B cell (primary cell): ENCODE measurements at places on chromosomes 4 and X. TPM values are rescaled to one million over a fixed set of nuclear protein-coding genes. Genes with fewer than 3 reads are reported as not detected.

DNA sequence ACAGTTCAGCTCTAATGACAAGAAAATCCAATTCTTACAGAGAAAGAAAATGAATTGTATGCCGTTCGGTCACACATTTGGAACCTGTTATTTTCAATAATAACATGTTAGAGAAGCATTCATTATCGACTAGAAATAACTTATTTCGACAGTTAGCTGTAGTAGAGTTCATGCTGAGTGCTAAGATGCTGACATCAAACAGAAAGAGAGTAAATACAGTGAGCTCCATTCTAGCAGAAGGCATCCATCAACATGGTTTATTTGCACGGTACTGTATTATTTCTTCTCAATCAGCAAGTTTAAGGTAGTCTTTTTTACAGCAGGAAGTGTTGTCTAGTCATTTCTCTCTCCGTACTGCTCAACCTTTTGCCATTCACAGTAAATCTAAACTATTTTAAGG is 732.1 kb downstream of the STIM2 start:
- DNase-seq: no peak

- peak; percentile 6 for DNase-seq
These were observed 250.4 kb downstream of the TMA16 start for GRCh38 chr4:163744861-163745260.

DNA sequence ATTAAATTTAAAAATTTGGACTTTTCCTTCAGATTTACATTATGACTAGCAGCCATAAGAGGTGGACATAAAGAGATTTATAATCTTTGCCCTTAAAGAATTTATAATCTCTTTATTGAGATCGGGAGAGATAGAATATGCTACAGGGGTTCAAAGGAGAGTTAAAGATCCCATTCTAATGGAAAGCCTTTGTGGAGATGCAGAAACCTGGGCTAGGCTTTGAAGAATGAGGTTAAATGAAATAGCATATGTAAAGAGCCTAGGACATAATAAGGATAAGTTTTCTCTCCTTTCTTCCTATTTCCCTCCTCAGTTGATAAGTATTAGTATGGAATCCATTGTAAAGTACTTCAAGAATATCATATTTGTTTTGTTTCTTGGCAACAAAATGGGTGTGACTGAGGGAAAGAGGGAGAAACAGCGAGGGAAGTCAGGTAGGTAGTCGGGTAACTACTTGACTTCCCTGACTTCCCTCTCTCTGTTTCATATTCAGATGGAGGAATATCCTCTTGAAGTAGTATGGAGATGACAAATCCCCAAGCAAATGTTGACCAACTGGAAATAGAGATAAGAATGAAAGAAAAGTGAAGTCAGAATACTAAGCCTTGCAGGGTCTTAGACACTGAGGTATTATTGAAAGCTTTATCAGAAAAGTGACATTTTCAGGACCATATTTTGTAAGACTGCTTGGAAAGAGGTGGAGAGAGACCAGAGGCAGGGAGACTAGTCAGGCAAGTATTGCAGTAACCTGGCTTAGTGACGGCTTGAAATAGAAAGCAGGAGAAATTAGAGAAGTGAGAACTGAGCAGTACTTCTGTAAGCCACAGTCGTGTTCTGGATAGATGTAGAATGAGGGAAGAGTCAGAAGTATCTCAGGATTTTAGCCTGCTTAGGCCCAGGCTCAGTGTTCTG is 82.9 kb downstream of the PDLIM5 start:
- DNase-seq: peak; percentile 46

DNA sequence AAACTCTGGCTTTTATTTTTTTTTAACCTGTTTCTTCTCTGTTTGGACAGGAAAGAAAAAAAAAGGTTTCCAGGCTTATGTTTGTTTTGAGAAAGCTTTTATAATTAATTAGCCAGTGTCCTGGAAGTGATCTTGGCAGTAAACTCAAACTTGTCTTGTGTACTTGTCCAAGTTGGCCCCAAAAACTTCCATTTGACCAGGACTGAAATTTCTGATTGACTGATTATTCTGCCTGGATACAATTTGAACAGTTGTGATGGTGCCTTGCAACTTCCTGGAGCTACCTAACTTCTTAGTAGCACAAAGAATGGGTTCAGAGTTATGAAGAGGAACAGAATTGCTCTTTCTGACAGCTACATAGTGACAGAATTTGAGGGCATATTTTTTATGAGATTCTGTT is 62.0 kb downstream of the SLC4A4 start:
- DNase-seq: no peak

GRCh38 chr4:25925486-25926201 is 11.6 kb downstream of the SMIM20 start:
- peak; percentile 59 for DNase-seq

GRCh38 chr4:80790152-80790551 is 240.4 kb upstream of the BMP3 start:
- DNase-seq: no peak

DNA sequence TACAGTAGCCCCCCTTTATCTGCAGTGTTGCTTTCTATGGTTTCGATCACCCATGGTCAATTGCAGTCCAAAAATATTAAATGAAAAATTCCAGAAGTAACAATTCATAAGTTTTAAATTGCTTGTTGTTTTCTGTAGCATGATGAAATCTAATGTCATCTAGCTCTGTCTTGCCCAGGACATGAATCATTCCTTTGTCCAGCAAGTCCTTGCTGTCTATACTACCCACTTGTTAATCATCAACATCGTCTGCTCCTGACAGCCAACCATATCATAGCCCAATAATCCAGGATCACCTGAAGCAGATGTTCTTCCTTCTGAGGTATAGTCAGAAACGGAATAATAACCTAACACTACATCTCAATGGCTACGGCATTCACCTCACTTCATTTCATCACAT is 79.8 kb downstream of the ADAMTS3 start:
- no peak for DNase-seq

- no peak for DNase-seq
These were observed 592.0 kb downstream of the IQCM start for GRCh38 chr4:149223659-149224058.

- peak; percentile 85 for DNase-seq
These were observed 2253.2 kb upstream of the TENM3 start for GRCh38 chr4:179989975-179990374.

DNA sequence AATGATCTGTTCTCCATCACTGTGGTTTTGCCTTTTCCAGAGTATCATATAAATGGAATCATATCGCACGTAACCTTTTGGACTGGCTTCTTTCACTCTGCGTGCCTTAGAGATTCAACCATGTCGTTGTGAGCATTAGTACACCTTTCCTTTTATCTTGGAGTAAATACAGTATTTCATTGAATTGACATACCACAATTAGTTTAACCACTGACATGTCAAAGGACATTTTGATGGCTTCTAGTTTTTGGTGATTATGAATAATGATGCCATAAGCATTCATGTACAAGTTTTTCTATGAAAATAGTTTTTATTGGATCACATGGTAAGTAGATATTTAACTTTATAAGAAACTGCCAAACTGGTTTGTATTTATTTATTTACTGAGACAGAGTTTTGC is 35.2 kb downstream of the DDX3X start:
- no peak for DNase-seq

DNA sequence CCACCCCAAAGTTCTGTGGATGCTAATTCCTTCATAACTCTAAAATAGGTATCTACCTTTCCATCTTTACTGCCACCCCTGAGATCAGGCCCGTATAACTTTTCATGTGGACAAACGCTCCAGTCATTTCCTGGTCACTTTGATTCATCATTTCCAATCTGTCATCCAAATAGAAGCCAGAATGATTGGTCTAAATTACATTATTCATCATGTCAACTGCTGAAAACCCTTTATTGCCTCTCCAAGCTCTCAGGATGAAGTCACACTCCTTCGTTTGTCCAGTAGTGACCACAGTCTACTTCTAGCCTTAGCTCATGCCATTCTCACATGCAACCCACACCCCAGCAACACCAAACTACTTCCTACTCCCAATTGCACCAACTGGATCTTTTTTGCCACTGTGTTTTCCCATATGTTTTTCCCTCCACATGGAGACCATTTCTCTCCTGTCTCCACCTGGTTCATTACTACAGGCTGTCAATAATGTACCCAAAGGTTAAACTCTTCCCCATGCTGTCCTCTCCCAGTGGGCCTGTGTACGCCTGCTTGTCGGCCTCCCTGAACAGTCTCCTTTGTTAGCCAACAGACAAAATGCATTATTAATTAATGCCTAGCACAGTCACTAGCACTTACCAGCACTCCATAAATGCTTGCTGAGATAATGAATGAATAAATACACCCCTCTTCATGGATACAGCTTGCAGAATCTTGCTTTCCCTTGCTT is 382.6 kb upstream of the NOCT start:
- no peak for DNase-seq

- DNase-seq: no peak
These were observed 1606.2 kb upstream of the PCDH7 start for GRCh38 chr4:29113960-29114359.

- no peak for DNase-seq
These were observed 93.8 kb downstream of the APBB2 start for GRCh38 chr4:41120297-41121217.

- peak; percentile 17 for DNase-seq
These were observed 4.3 kb upstream of the SH3BP2 start for GRCh38 chr4:2788532-2789103.

DNA sequence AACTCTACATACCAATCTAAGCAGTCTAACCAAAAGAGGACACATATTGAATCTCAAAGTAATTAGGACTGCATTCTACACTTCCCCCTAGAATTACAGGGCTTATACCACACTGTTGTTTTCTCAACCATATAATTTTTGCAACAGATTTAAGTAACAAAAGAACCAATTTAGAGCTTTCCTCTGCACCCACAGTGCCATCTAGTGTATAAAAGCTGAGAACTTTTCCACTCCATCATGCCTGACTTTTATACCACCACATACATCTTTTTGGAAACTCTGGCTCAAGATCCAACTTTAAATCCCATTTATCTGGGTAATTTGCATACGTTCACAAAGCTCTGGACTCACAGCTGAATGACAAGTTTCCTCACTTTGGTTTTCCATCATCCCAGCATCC is 99.5 kb downstream of the EFHC2 start:
- DNase-seq: peak; percentile 46

DNA sequence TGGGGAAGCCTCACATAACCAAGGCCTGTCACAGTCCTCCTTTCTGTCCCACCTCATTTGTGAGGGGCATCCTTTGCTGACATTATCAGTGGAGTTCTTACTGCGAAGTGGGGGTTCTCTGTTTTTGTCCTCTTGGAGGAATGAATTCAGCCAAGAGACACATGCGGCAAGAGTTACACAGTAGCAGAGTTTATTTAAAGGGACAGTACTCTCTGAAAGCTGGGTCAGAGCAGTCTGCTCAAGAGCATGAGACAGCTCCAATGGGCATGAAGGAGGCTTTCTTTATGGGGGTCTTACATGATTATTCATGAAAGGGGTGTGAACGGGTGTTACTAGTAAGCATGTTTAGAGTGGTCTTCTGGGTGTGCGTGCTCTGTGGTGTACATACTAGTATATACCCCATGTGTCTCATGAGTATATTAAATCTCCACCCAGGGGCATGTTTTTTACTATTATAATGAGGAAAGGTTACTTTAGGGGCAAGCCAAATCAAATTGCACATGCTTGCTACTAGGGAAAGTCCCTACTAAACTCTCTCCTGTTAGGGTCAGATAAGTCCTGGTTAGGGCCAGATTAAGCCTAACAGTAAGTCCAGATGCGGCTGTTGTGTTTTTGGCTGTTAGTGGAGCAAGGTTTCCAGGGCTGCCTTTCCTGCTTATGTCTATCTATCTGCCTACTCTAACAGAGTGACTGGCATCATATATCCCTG is 19.8 kb upstream of the LGI2 start:
- no peak for DNase-seq

DNA sequence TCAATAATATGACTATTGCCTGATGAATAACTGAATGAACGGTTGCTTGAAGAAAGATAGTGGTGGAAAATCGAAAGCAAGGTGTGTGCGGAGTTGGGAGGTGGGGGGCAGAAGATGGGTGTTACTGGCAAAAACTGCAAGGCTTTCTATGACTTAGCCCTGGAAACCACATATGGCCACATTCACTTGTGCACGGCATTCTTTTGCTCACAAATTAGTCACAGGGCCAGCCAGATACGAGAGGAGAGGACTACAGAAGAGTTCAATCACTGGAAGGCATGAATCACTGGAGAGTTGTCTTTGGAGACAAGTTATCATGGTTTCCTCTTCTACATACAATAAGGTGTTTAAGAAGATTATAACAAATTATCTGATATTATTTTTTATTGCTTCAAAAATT is 626.5 kb upstream of the CPEB2 start:
- DNase-seq: no peak

GRCh38 chr4:142248946-142249345 is 597.2 kb downstream of the INPP4B start:
- no peak for DNase-seq

GRCh38 chrX:53441531-53442321 is 7.6 kb upstream of the HSD17B10 start:
- peak; percentile 79 for DNase-seq

GRCh38 chr4:118714682-118715081 is 29.5 kb downstream of the METTL14 start:
- no peak for DNase-seq

- DNase-seq: no peak
These were observed 82.8 kb downstream of the USP46 start for GRCh38 chr4:52576326-52576725.

- no peak for DNase-seq
These were observed 127.5 kb upstream of the TLR3 start for GRCh38 chr4:185941461-185941860.

DNA sequence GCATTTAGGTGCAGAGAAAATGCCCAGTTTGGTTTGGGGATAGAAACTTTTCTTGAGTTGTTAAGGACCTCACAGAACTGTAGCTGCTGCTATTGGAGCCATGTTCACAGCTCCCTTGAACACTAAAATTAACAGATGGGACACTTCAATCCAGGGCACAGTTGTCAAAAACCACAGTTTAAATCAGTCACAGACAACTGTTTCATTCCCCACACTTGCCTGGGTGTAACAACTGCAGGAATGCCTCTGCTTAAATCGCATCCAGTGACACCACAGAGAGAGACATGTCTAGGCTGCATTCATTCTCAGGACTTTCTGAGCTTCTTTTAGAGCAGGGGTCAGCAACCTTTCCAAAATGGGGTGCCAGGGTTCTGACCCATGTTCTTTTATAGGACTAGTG is 12.7 kb upstream of the CAPN6 start:
- DNase-seq: no peak

- no peak for DNase-seq
These were observed 200.7 kb downstream of the TLL1 start for GRCh38 chr4:166073783-166074182.

DNA sequence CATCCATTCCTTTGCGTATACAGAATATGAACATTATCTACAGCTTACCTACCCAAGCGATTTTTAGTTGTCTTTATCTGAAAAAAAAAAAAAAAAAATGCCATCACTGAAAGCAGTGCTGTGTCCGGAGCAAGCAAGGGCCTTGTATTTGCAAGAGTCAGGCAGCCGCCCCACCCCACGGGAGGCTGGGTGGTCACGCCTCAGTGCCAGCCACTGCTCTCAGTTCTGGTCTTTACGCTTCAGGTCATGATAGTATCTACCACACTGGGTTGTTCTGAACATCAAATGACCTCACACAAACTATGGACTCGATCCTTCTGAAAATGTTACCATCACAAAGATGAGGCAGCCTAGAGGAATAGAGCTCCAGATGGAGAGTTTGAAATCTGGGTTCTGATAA is 62.7 kb upstream of the HELT start:
- no peak for DNase-seq

The IL1RAPL2 gene
- total RNA-seq: not detected in 2 replicates

The GLUD2 gene
- 0.24 and 0.42 TPM in 2 replicates for total RNA-seq

The MAGED1 gene
- total RNA-seq: 28.3 and 31.5 TPM in 2 replicates

The SERTM2 gene
- not detected in 2 replicates for total RNA-seq

The MAGEA10 gene
- not detected in 2 replicates for total RNA-seq

The BRS3 gene
- total RNA-seq: not detected in 2 replicates

The TMEM31 gene
- 0.44 TPM in 1 of 2 replicates, not detected in the other for total RNA-seq

The STATH gene
- total RNA-seq: not detected in 2 replicates

The DKC1 gene
- total RNA-seq: 73.5 and 84.2 TPM in 2 replicates

The HMX1 gene
- not detected in 2 replicates for total RNA-seq
